Vagina (tissue), 2 donors: ENCODE measurements at places on chromosomes 16 and 17.

GRCh38 chr17:39231591-39232551 is 6.1 kb upstream of the STAC2 start:
- DNase-seq = no peak

GRCh38 chr17:77264617-77265230 is 124.0 kb downstream of the SEC14L1 start:
- no peak for DNase-seq

GRCh38 chr17:68749349-68750207 is 148.4 kb upstream of the FAM20A start:
- DNase-seq = no peak

DNA sequence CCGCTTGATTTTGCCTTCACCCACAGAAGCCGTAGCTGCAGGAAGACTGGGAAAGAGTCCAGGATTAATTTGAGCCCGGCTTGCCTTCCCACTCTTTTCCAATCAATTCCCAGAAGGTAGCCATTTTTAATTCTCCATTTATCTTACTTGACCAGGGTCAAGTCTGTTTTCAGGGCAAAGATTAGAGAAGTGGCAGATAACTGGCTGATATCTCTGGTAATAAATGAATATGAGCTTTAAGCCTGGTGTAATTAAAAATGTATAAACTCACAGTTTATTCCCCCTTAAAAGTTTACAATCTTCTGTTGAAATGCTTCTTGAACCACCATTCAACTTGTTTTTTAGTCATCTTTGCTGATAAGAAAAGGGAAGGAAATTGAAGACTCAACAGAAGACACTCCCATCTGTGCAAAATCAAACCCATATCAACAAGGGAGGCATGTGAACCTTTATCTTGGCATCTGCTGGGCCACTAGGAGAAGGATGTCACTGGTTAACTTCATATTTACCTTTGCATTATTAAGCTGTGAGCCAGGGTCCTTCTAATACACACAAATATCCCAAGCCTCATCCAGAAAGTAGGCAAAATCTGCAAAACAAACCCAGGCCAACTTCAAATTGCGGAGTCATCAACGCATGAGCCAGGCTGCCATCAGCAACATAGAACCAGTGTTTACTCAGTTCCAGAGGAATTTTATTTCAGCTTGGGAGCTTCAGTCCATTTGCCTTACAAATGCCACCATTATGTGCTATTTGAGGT is 314.6 kb upstream of the MAF start:
- DNase-seq = no peak

- no peak for DNase-seq
Measured at GRCh38 chr16:31072540-31073141, 1.4 kb downstream of the ZNF668 start.
